Stimulated activated naive CD4-positive, alpha-beta T cell treated with Interleukin-2 at 50 U/mL for 16 hours (primary cell): ENCODE measurements at places on chromosomes 1 and 21.

GRCh38 chr1:234322979-234323378 lies 50.3 kb upstream of the COA6 start:
- DNase-seq: peak; percentile 9

GRCh38 chr21:31395268-31395667 lies 51.2 kb upstream of the TIAM1 start:
- no peak for DNase-seq

DNA sequence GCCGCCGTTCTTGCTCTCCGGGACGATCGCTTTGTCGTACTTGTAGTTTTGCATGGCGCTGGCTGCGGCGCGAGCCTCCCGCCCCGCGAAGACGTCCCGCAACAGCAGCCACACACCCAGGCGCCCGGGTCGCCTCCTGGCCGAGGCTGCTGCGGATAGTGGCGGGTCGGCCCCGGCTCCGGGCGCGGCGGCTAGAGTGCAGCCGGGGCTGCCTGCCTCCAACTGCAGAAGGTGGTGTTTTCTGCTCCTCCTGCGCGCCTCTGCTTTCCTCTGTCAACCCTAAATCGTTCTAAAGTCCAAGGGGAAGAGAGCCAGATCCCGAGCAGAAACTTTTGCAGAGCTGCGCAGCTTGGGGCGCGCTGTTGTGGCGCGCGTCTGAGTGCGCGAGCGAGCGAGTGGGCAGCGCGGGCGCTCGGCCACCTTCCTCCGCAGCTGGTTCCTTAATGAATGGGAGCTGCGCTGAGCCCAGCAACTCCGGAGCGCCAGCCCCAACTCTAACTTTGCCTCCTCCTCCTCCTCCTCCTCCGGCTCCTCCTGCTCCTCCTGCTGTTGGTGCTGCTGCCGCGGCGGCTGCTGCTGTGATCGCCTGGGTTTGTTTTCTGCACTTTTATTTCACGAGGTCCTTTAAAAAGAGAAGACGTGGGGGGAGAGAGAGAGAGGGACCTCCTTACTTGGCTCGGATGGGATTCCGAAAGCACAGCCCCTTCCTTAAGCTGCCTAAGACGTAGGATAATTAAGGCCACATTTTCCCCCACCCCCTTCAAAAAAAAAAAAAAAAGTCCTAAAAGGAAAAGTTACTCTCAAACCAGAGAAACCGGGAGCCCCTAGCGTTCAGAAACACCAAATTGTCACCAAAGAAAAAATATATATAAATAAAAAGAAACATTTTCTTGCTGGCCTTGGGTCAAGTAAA lies at the start of gene PLPP3:
Gene PLPP3, minus strand, starts transcription at position 601 of the 913 bp plus-strand sequence. Its CDS starts 547 bp downstream, at position 54.
- DNase-seq: no peak

DNA sequence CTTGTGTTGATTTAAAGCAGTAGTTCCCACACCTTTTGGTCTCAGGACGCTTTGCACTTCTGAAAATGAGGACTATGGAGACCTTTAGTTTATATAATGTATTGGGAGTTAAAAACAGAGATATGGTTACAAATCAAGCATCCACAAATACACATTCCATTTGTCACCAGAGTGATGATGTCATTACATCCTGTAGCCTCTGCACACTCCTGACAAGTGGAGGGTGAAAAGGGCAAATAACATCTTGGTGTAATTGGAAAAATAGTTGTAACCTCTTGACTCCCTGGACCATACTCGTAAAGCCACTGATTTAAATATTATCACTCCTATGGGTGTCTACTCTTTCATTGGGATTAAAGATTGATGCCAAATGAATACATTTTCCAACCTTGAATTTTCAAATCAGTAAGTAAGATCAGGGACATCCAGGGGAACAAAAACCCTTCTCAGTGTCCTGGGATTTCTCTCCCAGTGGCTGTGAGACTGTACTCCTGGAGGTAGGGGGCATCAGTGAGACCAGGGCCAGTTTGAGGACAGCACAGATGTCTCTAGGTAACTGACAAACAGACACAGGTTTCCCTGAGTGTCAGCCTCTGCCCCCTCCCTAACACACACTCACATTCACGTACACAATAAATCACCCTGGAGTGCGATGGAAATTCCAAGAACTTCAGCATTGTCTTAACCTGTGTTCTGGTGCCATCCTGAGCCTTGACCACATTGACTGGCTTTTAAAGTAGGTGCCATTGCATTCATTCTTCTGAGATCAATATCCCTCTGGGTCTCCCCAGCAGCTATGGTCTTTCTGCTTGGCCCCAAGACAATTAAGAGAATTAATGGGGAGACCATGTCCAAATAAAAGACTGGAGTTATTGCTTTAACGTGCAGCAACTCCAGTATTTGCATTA lies 63.0 kb downstream of the NR5A2 start:
- DNase-seq: no peak

DNA sequence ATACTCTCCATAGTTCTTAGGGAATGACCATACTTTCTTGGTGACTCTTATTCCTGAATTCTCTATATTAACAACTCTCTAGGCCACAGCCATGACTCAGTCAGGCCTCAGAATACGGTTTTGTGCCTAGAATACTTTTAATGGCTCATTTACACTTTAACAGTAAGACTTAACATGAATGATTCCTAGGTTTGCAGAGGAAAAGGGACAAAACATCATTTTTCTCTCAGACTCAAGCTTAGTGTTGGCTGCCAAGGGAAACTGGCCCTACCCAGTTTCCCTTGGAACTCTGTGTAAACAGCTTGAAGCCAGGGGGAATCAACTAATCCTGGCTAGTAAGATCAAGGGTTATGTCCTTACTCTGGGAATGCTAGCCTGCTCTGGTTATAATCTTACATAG lies 164.9 kb upstream of the PKN2 start:
- no peak for DNase-seq

GRCh38 chr1:92940541-92940940 lies 20.7 kb downstream of the DIPK1A start:
- DNase-seq: no peak

DNA sequence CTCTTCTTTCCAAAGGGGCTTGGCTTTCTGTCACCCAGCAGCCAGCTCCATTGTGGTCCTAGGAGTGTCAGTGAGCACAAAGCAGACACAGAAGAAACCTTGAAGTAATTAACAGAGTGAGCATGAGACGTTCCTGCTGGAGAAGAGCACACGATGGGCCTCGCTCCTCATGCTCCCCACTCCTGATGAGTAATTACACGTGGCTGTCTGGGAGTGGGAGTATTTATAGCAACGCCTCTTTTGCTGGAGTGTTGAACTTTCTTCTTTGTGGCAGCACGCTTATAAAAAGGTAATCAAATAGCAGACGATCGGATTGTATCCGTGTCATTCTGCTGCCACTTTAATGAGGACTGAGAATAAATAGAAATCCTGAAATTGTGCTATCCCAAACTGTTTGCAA lies 185.8 kb downstream of the CAMTA1 start:
- no peak for DNase-seq

DNA sequence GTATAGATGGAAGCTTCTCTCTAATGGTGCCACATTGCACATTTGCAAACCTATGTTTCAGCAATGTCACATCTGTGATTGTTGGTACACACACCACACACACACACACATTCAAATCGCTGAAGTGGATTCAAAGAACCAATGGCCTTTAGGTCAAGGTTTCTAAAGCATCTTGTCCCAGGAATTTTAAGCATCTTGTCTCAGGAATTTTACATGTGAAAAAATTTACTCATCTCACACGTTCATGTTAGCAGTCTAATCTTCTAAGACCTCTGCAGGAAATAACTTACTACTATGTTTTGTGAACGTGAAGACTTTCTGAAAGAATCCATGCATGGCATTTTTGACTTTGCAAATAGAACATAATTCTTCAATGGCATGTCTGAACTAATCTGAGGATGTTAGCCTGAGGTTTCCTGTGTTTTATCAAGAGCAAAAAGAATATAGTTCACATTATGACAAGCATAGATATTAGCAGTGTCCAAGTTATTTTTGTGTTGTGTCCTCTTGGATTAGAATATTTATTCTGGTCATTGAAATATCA lies 125.1 kb downstream of the CYYR1 start:
- no peak for DNase-seq

- DNase-seq: peak; percentile 28
Observed at GRCh38 chr1:89198491-89199072, at the start of gene GBP4. Gene GBP4 (minus strand): TSS chr1:89198942. CDS start chr1:89198834, 108 bp downstream.

- DNase-seq: no peak
Observed at GRCh38 chr21:18117176-18117575, 127.5 kb upstream of the CHODL start.

DNA sequence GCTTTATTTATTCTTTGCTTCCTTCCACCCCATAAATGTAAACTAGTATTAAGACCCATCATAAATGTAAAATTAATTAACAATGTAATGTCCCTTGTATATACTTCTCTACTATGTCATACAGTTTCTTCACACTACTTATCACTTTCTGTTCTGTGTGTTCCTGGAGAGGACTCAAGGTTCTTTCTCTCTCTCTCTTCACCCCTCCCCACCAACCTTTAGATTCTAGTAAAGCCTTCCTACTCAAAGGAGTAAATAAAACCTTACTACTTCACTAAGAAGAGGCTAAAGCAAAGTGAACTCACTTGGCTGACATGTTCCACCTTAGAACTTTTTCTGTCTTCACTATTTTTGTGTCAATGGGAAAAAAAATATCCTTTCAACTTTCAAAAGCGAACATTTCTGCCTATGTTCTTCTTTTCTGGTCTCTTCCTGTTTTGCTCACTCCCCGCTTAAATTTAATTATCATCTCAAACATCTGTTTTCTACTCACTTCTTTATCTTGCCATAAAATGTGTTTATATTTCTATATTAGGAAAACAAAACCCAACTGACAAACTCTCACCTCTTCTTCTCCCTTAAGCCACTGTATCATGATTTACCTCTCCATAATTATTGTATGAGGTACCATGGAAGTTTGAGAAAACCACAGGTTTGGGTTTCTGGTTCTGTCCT lies 260.3 kb downstream of the DPYD start:
- no peak for DNase-seq

DNA sequence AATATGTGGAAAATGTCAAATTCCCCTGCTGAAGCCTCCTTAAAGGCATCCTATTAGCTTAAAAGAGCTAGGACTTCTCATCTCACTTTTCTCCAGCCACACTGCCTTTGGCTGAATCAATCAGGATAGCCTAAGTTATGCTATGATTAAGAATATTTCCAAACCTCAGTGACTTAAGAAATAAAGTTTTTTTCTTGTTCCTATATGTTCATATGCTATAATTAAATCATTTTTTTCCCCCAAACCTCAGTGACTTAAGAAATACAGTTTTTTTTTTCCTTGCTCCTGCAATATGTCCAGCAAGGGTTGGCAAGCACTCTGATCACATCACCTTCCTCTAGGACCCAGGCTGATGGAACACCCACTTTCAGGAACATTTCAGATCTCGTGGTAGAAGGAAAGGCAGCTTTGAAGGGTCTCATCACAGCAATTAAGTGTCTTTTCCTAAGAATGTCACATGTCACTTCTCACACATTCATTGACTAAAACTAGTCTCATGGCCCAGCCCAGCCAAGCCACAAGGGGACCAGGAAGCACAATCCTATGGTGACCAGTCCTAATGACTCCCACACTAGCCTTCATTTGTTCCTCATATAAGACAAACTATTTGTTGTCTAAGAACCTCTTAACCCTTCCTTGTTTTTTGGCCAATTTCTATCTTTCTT lies 6.3 kb upstream of the JUN start:
- DNase-seq: no peak
